WTC11 (cell line): ENCODE measurements at places on chromosomes 1 and 21.

- no peak for DNase-seq
Measured at GRCh38 chr1:21585037-21585436, 75.8 kb downstream of the ALPL start.

DNA sequence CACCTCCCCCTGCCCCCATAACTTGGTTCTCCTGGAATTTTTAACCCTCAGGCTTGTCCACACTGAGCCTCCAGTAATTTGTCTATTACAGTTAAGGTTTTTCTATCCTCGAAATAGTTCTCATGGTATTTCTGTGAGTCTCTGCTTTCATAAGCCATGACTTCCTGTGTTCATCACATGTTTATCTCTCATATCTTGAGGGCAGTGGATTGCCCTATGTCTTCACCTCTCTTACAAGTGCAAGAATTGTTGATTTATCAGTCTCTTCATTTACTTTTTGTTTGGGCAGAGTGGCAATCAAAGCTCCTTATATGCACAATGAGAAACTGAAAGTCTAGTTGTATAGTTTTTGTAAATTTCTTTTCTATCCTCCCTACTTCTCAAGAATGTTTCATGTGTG, 328.4 kb downstream of the PLA2G4A start:
- DNase-seq: no peak

- no peak for DNase-seq
Measured at GRCh38 chr1:36787312-36787913, 246.9 kb downstream of the GRIK3 start.

- no peak for DNase-seq
Measured at GRCh38 chr1:19661721-19662228, 2.9 kb upstream of the HTR6 start.

DNA sequence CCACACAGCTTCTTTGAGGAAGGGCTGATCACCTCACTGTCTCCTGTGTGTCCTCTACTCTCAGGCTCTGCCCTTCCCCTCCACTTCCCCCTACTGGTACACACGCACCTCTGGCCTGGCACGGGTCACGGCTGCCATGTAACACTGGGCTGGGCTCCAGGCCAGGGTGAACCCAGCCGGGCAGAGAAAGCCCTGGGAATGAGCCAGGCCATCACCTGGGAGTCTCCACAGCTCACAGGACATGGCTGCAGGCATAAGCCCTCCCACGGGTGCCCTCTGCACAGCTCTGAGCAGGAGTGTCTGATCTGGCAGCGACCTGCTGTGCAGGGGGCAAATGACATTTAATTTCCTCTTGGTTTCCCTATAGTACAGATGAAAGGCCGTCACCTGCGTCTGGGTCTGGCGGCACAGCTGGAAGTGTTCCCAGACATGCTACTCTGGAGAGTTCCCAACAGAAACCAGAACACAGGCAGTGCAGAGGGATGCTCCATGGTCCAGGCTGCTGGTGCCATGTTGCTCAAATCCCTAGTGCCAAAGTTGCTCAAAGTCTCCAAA, 61.2 kb downstream of the ERI3 start:
- no peak for DNase-seq

- no peak for DNase-seq
Measured at GRCh38 chr1:150385537-150386445, 21.8 kb downstream of the RPRD2 start.

DNA sequence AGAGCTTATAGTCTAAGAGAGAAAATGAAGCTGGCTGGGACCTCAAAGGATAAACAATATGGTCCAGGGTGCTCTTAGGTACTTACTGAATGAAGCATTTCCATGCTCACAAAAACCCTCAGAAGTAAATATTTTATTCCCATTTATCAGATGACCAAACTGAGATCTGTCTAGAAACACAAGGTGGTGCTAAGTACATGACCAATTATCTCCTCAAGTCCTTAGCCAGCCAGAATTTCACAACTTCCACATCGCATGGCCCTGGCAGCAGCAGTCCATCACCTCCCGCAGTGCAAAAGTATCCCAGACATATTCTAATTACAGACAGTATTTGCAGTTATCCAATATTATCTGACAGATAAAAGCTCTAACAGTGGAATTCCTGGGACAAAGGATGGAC, 321.7 kb upstream of the PROX1 start:
- DNase-seq: no peak

DNA sequence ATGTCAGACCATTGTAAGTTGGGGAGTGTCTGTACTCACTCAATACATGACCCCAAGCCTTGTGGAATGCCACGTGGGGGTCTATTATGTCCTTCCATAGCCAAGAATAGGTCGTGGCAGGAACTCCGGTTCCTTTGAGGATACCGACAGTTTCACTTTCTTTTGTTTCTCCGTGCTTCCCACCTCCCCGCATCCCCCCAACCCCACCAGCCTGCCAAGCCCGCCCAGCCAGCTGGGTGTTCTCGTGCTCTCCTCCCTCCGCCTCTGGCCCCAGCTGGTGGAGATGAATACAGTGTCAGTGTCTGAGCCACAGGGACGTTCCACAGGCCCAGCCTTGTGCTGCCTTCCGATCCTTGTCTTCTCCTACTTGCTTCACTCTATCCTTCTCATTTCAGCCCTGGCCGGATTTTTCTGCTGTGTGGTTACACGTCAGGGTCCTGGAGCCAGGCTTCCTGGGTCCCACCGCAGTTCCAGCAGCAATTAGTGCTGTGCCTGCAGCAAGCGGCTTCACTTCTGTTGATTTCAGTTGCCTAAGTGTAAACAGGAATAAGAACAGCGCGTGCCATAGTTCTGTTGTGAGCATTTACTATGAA, 4.1 kb upstream of the AGTRAP start:
- peak; percentile 67 for DNase-seq

DNA sequence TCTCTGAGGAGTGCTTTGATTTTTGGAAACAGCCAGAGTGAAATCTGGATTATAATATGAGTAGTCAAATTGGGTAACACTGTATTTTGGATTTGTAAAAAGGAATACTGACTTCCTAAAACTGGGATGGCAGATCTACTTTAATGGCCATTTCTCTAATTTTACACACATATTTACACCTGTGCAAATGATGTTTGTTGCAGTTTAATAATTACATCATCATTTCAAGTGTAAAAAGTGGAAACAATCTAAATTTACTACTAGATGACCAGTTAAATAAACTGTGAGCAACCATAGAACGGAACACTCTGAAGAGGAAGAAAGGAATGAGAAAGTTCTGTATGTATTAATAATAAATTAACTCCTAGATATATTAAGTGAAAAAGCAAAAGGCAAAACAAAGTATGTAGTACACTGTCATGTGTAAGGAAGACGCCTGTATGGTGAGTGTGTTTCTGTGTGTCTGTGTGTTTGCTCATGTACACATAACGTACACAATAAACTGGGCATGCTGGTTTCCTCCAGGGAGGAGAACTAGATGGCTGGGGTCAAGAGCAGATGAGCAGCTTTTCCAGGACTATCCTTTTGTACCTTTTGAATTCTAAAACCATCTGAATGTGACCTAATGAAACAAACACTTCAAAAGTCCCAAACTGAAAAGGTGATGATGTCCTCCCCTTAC, 2.9 kb upstream of the RHEX start:
- DNase-seq: no peak

DNA sequence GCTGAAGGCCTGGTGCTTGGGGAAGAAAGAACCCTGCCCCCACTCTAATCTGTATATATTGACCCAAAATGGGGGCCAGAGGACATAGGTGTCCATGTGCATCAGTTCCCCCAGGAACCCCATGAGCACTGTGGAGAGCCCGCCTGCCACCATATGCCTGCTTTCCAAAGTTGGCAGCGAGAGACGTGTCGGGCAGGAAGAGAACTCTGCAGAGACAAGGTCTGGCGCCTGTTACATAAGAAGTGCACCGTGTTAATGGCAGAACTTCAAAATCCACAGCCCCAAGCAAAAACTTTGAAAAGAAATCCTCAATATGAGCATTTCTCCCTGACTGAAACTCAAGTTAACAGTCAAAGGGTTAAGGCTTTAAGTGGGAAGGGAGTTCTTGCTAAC, 8.0 kb downstream of the CTNNBIP1 start:
- no peak for DNase-seq

GRCh38 chr1:47532921-47533792, 95.3 kb downstream of the FOXD2 start:
- peak; percentile 73 for DNase-seq

GRCh38 chr1:113185463-113186104, 112.6 kb downstream of the LRIG2 start:
- no peak for DNase-seq

DNA sequence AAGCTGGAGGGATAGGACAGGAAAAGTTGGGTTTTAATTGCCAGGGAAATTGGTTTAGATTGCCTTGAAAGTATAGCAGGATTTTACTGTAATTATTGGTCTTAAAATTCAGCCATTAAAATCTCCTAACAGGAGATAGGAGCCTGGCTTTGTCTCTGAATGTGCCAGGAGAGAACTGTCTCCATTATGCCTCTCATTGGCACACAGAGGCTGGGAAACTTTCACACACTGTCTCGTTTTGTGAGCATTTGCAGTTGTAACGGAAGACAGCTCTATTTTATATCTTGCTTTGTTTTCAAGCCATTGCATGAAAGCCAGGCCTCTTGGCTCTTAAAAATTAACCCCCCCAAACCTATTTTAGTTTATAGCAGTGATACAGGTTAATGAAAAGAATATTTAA, 12.5 kb downstream of the DNAJC6 start:
- DNase-seq: no peak

DNA sequence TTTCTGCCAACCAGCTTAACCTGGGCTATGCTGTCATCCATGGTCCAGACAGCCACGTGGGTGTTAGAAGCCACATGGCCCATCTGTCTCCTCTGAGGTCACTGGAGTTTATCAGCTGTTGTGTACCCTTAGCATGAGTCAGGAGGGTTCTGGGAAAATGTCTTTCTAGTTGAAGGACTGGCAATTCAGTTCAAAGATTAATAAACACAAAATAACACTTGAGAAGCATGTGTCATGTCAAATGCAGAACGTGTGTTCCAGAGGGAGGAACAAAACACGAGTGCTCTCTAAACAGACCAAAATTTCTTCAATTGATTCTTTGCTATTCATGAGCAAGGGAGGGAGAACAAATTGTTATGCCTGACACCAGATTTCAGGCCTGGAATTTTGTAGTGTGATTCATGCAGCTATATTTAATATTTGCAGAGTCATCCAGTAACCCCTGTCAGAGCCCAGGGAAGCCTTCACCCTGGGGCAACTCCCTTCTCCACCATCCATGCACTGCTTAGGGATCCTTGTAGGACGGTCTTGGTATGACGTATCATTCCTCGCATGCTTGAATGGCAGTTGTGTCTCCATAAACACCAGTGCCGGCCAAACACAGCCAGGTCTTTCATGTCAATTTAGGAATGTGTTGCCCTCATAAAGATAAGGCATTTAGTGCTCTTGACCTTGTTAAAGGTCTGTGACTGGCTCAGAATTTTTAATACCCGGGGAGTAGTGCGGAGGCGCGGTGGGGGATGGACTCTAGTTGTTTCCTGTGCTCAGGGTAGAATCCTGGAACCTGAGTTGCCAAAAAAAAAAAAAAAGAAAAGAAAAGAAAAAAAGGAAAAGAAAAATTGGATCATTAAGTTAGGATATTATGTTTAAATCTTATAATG, 27.7 kb upstream of the DYRK1A start:
- DNase-seq: no peak

DNA sequence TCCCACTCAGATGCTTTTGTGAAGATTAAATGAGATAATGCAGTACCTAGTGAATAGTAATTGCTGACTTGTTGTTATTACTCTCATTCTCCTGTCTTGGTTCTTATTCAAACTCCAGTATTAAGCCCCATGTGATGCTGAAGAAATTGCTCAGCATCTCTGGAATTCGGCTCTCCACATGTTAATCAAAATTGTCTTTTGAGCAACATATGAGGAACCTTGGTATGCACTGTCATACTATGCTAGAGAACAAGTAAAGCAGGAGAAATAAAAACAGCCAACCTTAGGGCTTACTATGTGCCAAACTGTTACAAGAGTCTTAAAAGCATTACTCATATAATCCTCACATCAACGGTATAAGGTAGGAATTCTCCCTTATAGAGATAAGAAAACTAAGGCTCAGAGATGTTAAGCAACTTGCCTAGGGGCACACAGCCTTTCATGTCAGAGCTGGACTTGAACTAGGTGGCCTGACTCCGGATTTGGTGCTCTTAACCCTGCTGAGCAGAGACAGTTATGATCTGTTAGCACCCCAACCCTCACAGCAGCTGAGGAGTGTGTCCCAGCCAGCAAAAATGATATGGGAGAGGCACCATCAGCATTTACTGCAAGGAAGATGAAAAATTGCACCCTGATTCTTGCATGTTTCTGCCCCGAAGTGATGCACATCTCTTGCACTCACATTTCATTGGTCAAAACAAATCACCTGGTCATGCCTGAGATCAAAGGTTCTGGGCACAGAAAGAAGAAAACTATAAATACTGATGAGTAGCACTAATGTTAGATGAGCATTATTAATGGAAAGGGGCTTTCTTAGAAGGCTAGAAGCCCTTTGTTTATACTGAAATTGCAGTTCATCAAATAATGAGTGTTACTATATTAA, 102.3 kb downstream of the OMA1 start:
- DNase-seq: no peak

DNA sequence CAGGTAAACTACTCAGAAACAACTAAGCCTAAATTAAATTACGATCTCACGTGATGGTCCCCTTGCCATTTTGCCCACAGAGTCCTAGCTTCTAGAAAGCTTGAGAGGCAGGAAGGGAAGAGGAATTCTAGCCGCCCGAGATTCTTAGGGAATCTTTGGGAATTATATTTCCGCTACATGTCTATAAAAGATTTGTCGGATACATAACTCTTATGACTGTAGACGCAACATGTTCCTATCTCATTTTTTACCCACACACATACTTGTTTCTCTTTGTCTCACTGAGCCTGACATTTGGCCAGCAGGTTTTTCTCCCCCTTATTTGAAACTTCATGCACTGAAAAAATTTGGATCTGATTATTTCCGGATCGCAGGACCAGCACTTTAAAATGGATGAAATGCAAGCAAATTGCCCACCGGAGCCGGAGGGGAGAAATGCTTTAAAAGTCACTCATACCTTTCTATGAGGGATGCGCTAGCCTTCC, 5.5 kb downstream of the GLIS1 start:
- DNase-seq: no peak

DNA sequence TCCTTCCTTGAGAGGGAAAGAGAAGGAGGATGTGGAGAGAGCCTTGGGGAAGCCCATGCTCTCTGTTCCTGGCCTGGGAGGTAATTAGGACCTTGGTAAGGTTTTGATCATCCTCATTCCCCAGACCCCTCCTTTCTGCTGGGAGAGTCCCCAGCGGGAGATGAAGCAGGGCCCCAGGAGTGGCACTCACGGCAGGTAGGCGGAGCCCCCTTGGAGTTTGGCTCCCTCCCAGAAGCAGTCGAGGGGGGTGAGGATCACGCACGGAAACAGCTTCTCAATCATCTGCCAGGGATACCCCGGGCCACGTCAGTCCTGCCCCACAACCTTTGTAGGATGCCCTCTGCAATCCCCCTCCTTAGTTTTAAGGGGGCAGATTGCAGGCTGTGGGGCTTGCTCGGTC, 11.5 kb downstream of the PTCH2 start:
- DNase-seq: no peak

- DNase-seq: no peak
Measured at GRCh38 chr1:96979304-96980268, 258.0 kb downstream of the PTBP2 start.
